ENCODE measurements at places on chromosomes 12 and 14. TPM values are rescaled to one million over a fixed set of nuclear protein-coding genes. Genes with fewer than 3 reads are reported as not detected.

FAM186B gene
- not detected for total RNA-seq

FITM1 gene
- 0.19 TPM for total RNA-seq

TDG gene
- 19.3 TPM for total RNA-seq

SELPLG gene
- 19.9 TPM for total RNA-seq

SPTB gene
- 0.42 TPM for total RNA-seq
